D341Med (cell line): ENCODE measurements at places on chromosomes 3 and 15.

DNA sequence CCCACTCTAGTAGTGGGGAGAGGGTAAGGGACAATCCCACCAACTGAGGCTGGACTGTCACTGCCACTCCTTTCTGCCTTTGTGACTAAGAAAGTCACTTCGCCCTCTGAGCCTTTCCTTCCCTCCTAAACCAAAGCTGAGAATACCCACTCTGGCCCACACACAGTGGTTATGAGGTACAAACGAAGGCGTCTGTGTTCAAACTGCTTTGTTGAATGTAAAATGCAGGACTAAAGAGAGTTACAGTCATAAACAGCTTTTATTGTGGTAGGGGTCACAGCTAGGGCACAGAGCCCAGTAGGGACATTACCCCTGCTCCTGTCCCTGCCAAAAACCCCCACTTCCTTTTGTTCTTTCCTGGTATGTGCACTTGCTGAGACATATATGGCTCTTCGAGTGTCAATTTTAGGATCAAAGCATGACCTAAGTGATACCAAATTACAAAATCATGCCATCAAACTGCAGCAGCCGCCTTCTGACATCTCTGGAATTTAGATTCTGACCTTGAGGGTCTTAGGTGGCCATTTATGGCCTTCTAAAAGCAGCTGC lies 45.1 kb downstream of the CTDSPL start:
- DNase-seq: no peak

DNA sequence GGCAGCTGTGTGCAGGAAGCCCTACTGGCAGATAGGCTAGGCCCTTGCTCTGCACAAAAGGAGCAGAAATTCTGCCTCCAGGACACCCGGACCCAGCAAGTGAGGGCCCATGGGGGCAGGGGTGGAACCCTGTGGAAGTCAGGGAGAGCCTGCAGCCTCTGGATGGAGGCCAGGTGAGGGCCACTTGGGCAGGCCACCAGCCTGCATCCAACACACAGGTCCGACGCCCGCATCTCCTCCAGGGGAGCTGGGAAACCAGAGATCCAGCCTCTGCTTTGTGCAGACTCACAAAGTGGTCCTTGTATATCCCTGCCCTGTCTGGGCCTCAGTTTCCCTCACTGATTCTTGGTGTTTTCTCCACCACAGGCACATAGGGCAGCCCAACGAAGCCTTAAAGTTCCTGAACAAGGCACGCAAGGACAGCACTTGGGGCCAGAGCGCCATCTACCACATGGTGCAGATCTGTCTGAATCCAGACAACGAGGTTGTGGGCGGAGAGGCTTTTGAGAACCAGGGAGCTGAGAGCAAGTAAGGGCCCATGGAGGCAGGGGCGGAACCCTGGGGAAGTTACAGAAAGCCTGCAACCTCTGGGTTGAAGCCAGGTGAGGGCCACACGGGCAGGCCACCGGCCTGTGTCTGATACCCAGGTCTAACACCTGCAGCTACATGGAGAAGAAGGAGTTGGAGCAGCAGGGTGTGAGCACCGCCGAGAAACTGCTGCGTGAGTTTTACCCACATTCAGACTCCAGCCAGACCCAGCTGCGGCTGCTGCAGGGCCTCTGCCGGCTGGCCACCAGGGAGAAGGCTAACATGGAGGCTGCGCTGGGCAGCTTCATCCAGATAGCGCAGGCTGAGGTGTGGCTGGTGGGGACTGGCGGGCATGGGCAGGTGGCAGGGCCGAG lies 16.6 kb downstream of the CSRNP1 start:
- no peak for DNase-seq

- no peak for DNase-seq
Observed at GRCh38 chr15:44029003-44029402, 166.1 kb downstream of the FRMD5 start.

DNA sequence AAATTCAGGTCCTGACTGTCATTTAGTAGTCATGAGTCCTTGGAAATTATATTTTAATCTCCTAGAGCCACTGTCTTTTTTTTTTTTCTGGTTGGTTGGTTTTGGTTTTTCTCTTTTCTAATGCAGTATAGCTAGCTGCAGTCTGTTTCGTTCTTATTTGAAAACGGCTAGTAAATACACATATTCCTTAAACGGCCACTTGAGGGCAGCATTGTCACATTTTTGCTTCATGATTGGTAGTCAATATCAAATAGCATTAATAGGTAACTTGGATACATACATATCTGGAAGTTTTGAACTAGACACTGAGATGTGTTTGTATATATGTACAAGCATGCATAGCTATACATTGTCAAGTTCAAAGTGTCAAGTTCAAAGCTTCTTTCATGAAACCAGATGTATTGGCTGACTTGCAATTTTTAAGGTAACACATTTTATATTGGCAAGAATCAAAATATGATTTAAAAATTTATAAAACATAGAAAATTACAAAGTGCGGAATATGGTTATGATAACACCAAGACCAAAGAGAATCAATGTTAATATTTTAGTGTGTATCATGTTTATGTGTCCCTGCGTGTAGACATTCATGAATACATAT lies 22.5 kb downstream of the GABRA5 start:
- no peak for DNase-seq

- no peak for DNase-seq
Observed at GRCh38 chr15:25385986-25386385, 52.8 kb downstream of the UBE3A start.

- DNase-seq: no peak
Observed at GRCh38 chr3:186683979-186684378, 18.2 kb downstream of the HRG start.

GRCh38 chr3:27714692-27715453 lies 7.2 kb downstream of the EOMES start:
- peak; percentile 78 for DNase-seq

DNA sequence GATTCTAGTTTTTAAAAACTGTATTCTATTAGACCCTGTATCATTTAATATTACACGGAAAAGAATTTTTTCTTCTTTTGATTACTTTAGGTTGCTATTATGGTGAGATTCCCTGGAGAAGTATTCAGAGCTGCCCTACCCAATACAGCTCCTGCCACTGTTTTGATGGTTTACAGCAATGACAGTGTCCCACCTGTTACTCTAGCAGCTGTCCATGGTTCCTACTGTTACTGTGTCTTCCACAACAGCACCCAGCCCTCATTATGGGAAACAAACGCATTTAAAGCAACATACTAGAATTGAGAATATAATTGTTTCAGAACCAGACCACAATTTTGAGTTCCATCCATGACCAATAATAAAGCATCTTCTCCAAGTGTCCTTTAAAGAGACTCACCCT lies 450.7 kb downstream of the SHQ1 start:
- no peak for DNase-seq

GRCh38 chr3:182405759-182406158 lies 387.5 kb upstream of the ATP11B start:
- no peak for DNase-seq
